ENCODE measurements at places on chromosomes 3 and 15.

DNA sequence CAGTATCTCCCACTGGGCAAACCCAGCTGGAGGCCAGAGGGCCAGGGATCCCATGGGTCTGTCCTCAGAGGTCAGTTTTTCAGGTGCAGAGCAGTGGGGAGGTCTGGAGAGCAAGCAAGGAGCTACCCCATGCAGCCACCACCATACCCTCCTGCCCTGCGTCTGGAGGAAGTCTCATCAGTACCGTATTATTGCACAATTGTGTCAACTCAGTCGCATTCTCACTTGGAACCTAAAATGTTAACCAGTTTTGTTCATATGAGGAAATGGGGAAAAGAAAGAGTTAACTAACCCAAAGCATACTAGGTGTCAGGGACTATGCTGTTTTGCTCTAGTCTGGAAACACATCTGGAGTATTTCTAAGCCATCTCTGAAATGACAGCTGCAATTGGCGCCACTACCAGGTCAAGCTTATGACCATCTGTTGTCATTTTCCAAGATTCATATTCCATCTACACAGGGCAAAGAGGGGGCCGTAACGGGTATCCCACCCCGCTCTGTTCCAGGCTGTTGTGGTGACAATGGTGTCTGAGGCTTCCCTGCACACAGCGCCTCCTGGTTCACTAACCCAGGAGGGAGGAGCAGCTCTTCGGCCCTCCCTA lies 16.9 kb upstream of the APBA2 start:
- no peak for DNase-seq

DNA sequence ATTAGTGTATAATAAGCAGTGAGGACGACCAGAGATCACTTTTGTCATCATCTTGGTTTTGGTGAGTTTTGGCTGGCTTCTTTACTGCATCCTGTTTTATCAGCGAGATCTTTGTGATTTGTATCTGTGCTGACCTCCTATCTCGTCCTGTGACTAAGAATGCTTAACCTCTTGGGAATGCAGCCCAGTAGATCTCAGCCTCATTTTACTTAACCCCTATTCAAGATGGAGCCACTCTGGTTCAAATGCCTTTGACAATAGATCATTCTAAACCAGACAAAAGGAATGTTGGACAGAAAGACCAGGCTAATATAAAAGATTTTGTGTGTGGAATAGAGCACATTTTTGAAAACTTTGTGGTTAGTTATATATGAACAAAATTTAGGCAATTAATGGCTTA lies 618.5 kb upstream of the BCHE start:
- no peak for DNase-seq

- DNase-seq, result no peak
Observed at GRCh38 chr3:71490692-71491091, 92.8 kb downstream of the FOXP1 start.

GRCh38 chr3:42702066-42702951 lies at the start of gene HHATL:
Gene HHATL (minus strand): TSS chr3:42702798. CDS start chr3:42700826, 1,972 bp downstream.
- DNase-seq, result no peak

- DNase-seq, result no peak
Observed at GRCh38 chr3:129196601-129197000, 12.9 kb upstream of the CNBP start.

- no peak for DNase-seq
Observed at GRCh38 chr3:177300039-177300833, 103.0 kb upstream of the TBL1XR1 start.

- no peak for DNase-seq
Observed at GRCh38 chr15:72176743-72177142, 20.8 kb downstream of the GRAMD2A start.

- DNase-seq, result no peak
Observed at GRCh38 chr15:101539930-101540329, 50.4 kb upstream of the PCSK6 start.

GRCh38 chr15:53034767-53035245 lies 244.7 kb upstream of the ONECUT1 start:
- no peak for DNase-seq

DNA sequence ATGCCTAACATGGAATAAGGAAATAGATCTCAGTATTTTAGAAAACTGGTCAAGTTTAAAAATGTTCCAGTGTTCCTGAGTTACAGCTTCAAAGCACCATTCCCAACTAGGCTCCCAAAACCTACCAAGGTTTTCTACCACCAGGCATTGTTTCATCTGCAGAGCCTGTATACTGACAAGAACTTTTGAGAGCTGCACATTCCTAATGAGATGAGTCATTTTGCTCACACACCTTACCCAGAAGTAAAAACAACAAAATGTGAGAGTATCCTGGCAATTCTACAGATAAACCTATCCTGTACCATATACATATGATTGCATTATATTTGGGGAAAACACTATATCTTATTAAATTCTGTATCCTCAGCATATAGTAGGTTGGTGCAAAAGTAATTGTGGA lies 90.7 kb downstream of the ATP8B4 start:
- DNase-seq, result no peak
